Gastrocnemius medialis (tissue), 4 donors: ENCODE measurements at places on chromosomes 4 and X. TPM values are rescaled to one million over a fixed set of nuclear protein-coding genes. Genes with fewer than 3 reads are reported as not detected.

Gene GABRQ
- total RNA-seq: not detected

Gene FHIP1A
- 41.9 TPM for total RNA-seq

Gene GPR143
- not detected for total RNA-seq

Gene SYNPO2
- total RNA-seq: 998 TPM

Gene MXRA5
- total RNA-seq: not detected

Gene BEND4
- not detected for total RNA-seq

Gene NXF2B
- not detected for total RNA-seq

Gene TMEM192
- 28.9 TPM for total RNA-seq

Gene MANBA
- 10.1 TPM for total RNA-seq

Gene IQCM
- total RNA-seq: not detected

Gene EDNRA
- 3.7 TPM for total RNA-seq

Gene SETD7
- 118 TPM for total RNA-seq

Gene PLAC1
- total RNA-seq: not detected
